Right ventricle myocardium inferior (tissue), 1 donor: ENCODE measurements at places on chromosomes 5 and 9.

GRCh38 chr5:9233035-9233434 is 312.8 kb downstream of the SEMA5A start:
- no peak for DNase-seq

DNA sequence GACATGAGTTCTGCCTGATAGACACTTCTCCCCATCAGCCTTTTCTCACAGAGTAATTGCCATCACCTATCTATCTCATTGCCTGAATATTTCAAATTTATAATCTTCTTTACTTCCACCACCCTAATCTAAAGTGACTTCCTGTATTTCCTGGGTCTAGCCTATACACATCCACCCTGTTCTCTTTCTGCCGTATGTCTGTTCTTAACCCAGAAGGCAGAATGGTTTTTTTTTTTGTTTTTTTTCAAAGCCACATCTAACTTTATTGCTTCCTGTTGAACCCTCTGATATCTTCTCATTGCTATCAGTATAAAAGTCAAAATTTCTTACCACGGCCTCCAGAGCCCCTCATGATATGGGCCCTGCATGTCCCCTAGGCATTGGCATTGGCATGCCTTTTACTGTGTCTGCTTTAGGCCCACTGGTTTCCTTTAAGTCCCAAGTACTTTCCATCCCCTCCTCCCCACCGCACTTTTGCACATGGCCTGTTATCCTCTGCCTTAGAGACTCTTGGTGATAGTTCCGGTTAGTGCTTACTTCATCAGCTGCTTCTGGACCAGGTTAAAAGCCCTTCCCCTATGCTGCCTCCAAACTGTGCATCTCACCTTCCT is 159.9 kb downstream of the MAN2A1 start:
- DNase-seq = no peak

DNA sequence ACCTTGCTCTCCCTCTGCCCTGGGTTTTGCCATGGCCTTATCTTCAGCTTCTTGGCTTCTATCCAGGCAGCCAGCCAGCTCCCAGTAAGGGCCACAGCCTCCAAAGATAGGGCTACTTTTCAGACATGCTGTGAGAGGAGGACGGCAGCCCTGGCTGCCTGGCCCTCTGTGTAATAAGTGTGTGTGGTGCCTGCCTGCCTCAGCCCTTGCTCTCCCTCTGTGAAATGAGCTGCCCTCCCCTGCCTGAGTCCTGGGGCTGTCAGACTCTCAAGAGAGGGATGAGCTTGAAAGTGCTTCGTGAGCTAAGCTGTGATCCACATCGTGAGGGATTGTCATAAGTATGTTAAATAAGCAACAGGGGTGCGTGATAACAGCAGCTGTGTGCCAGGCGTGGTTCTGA is 8.1 kb downstream of the NDST1 start:
- no peak for DNase-seq

- no peak for DNase-seq
These were observed 9.1 kb downstream of the PRKACG start for GRCh38 chr9:69004836-69005235.

- DNase-seq = no peak
These were observed 483.7 kb downstream of the ENC1 start for GRCh38 chr5:74156728-74157383.

- peak; percentile 55 for DNase-seq
These were observed 81.2 kb downstream of the OTULIN start for GRCh38 chr5:14745753-14746152.

GRCh38 chr9:136619742-136620440 is 42.8 kb upstream of the EGFL7 start:
- DNase-seq = peak; percentile 95

- no peak for DNase-seq
These were observed 102.9 kb upstream of the RAD23B start for GRCh38 chr9:107180206-107180605.

GRCh38 chr9:125969462-125969861 is 222.3 kb downstream of the PBX3 start:
- no peak for DNase-seq
